ENCODE measurements at places on chromosomes 13 and 19.

DNA sequence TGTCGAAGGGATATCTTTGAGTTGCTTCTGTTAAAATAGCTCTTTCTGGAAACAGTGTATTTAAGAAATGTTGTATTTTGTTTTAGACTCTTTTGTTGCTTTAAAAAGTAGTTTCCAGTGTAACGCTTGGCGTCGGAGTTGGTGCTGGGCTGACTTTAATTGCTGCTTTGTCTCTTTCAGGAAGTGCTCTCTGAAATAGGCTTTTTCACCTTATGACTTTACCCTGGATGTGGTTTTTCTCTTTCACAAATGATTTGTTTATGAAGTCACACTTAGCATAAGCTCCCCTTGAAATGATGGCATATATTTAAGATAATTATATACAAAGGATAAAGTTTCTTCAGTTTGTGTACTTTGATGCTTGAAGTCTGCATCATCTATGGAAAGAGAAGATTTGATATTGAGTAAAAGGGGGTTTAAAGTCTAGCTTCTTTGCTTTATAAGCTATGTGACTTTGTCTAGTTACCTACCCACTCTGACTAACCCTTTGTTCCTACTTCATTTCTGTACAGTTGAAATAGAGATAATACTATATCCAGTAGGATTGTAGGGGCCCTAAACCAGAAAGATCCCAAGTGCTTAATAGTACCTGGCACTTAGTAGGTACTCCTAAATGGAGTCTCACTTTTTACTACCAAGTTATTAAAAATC lies at the start of gene GPR18:
GPR18 (minus strand) TSS at position 170 of the 651 bp plus-strand sequence. CDS start 2,507 bp downstream, outside the sequence.
- DNase-seq = peak; percentile 15

- DNase-seq = no peak
These were observed 1128.9 kb downstream of the EFNB2 start for GRCh38 chr13:105406551-105406950.

DNA sequence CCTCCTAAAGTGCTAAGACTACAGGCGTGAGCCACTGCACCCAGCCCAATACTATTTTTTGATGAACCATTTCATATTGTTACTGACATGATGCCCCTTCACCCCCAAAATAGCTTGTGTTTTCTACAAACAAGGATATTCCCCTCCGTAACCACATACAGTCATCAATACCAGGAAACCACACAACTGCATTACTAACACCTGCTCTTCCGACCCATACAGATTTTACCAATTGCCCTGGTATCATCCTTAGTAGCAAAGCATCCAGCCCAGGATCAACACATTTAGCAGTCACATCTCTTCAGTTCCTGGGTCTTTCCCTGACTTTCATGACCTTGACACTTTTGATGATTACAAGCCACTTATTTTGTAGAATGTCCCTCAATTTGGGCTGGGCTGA lies 33.6 kb downstream of the KCTD15 start:
- DNase-seq = no peak

GRCh38 chr19:10510301-10510802 lies 6.9 kb downstream of the S1PR5 start:
- no peak for DNase-seq

DNA sequence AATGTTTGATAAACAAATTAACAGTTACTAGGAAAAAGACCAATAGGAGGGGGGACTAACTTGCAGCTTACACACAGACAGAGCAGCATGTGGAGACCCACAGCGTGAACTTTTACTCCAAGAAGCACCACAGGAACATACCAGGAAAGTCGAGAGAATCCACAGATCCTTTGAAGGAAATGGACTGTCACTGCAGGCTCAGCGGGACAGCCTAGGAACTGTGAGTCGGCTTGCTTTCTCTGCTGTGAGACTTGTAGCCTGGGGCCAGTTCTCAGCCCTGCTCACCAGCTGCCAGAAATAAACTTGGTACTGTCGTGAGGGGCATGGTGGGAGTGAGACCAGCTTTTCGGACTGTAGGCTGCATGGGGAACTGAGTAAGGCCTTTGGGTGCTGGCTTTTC lies 1211.5 kb downstream of the PCDH17 start:
- no peak for DNase-seq

GRCh38 chr19:6015841-6016545 lies 38.1 kb upstream of the RANBP3 start:
- no peak for DNase-seq

DNA sequence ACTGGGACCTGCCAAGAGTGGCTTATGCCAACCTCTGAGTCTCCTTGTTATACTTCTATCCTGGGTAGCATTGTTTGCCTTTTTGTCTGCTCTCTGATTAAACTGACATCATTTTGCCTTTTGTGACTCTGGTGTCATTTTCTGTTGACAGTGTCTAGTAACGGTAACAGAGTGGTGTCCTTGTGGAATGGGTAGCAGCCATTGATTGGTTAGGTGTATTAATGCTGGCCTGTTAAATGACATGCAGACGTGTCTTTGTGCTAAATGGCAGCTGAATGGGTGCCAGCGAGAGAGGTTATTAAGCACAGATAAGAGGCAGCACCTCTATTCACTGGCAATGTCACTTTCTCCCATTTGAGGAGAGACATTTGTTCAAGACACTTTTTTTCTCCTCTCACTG lies 1289.4 kb downstream of the PCDH9 start:
- DNase-seq = no peak

- no peak for DNase-seq
These were observed 20.2 kb downstream of the ZC3H13 start for GRCh38 chr13:46032341-46032740.

DNA sequence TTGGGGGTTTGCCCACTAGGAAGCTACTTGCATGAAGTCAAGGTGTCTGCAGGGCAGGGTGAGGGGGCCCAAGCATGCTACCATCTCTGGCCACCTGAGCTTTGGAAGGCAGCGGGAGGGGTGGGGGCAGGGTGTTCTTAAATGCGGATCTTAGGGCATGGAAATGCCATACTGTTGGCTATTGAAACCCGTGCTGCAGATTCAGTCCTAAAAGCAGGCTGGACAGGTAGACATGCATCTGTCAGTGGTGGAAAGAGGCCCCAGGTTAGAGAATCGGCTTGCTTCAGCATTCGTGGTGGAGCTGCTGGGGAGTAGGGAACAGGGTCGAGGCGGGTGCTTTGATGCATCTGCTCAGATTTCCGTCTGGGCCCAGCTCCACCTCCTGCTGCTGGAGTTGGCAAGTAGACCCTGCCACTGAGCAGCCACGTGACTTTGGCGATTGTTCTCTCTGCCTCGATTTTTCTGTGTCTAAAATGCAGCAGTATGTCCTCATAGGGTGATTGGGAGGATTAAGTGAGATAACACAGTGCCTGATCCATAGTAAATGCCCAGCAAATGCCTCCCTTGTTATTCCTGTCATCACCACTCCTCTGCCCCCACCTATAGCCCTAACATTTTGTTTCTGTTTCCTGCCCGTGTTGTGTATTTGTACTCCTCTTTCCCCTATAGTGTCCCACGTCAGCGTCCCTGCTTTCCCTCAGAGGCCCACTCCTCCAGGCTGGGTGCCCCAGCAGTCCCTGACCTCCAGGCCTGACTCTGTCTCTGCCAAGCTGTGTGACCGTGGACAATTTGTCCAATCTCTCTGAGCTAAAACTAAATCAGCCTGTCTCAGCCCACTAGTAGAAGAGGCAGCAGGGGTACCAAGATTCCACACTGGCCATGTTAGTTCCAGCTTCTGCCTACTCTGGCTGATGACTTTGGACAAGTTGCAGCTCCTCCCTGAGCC lies 5.8 kb downstream of the PPP1R37 start:
- peak; percentile 27 for DNase-seq

GRCh38 chr13:90732049-90732448 lies 615.4 kb upstream of the MIR17HG start:
- no peak for DNase-seq

DNA sequence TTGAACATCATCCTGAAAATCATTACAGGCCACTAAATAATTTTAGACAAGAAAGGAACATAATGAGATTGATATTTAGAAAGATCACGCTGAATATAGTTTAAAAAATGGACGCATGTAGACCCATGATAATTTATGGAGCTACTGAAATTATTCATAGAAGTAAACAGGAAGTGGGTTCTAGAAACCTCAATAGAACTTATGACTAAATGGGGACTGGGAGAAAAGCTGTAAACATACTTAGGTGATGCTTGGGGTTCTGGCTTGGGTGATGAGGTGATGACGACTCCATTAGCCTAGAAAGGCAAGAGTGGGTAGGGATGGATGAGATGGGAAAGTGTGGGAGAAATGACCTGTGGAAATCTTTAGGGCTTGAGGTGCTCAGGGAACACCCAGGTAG lies 484.0 kb downstream of the MYO16 start:
- DNase-seq = no peak

DNA sequence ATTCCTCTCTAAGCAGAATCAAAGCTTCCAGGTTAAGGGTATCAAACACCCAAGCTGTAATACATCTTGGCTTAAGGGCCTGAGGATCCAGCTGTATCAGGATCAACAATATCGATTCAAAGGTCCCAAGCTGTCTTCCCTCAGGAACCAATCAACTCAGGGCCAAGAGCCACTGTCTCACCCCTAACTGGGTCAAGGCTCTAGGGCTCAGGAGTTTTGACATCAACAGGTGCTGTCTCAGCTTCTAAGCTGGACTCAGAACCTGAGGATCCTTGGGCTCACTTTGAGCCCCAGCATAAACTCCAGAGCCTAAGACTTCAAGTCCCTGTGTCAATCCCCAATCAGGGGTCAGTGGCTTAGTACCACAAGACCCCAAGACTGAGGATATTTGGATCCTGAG lies 917 bp downstream of the FBXW9 start:
- DNase-seq = no peak

- no peak for DNase-seq
These were observed 682 bp downstream of the SSBP4 start for GRCh38 chr19:18419699-18420460.

- no peak for DNase-seq
These were observed 31.5 kb downstream of the ACTN4 start for GRCh38 chr19:38678891-38679494.

GRCh38 chr19:22628401-22628800 lies 5.7 kb upstream of the ZNF492 start:
- no peak for DNase-seq

GRCh38 chr13:33615436-33615835 lies 202.5 kb upstream of the RFC3 start:
- no peak for DNase-seq

DNA sequence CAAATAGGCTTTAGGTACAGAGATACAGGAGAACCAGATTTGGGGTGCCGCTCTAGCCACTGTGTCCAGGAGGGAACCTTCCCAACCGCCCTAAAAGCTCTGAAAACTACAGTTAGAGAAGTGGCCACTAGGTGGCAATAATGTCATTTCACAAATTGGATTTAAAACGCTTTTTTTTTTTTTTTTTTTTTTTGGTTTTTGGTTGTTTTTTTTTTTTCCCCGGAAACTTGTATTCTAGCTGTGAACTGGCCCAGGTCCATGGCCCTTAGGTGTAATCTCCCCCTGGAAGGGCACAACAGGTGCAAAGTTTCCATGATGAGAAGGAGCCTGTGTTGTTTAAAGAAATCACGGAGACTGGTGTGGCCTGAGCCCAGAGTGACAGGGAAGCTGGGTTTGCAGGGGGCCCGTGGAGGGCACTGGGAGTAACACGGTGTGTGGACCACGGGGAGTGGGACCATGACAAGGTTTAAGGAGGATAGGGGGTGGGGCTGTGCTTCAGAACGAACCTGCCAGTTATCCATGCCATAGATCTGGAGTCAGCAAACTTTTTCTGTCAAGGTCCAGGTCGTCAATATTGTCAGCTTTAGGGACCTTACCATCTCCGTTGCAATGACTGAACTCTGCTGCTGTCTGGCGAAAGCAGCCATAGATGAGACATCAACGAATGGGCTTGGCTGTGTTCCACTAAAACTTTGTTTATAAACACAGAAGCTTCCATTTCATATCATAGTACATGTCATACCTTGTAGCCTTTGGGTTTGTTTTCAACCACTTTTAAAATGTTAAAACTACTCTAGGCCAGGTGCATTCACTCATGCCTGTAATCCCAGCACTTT lies 10.1 kb downstream of the OR1I1 start:
- peak; percentile 58 for DNase-seq

DNA sequence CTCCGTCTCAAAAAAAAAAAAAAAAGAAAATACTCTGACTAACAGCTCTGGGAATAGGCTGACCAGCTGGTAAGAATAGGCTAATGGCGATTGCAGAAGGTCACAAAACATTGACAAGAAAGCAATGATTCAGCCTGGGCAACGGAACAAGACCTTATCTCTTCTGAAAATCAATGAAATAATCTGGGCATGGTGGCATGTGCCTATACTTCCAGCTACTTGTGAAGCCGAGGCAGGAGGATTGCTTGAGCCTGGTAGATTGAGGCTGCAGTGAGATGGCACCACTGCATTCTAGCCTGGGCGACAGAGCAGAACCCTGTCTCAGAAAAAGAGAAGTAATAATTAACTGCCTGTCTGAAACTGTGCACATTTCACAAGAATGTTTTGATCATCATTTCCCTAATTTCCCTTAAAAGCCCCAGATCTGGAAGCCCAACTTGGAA lies 18.8 kb upstream of the MTRF1 start:
- DNase-seq = no peak

- no peak for DNase-seq
These were observed 37.4 kb upstream of the TEX29 start for GRCh38 chr13:111282997-111283396.

GRCh38 chr13:100544866-100545683 lies 43.5 kb downstream of the GGACT start:
- peak; percentile 66 for DNase-seq

DNA sequence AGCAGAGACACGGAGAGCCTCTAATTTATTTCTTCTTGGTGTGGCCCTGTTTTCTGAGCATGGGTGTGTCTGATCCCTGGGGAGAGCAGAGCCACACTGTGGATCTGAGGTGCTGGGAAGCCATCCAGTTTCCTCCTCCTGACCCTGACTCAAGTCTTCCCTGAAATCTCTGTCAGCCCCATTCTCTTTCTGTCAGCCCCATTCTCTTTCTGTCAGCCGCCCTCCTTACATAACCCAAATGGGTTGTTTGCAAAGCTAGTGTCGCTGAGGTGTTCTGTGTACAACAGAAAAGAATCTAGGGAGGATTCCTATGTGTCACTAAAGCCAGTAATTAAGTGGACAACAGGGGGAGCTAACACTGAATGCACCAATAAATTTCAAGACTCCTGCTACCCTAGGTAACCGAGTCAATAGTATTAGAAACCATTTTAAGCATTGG lies 50.2 kb downstream of the LRCH1 start:
- peak; percentile 23 for DNase-seq

GRCh38 chr19:31639306-31639705 lies 290.1 kb upstream of the TSHZ3 start:
- DNase-seq = no peak

DNA sequence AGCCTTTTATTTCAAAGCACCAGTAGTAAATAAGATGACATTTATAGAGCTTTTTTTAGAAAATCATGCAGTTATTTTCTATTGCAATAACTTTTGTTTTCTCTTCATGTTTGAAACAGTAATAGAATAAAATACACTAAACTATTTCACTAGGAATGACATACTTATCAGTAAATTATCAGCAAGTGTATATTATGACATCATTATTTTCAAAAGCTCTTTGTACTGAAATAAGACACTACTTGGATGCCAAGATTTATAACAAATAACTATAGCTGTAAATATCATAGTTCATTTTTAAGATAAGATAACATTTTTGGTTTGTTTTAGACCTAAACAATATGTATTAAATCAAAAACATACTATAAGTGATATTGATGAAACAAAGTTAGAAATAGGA lies 56.8 kb downstream of the STOML3 start:
- DNase-seq = no peak

GRCh38 chr13:71830736-71831135 lies 36.3 kb downstream of the DACH1 start:
- no peak for DNase-seq

GRCh38 chr19:883661-884211 lies 9.3 kb downstream of the MED16 start:
- DNase-seq = no peak
